Activated CD8-positive, alpha-beta T cell treated with anti-CD3 and anti-CD28 coated beads for 36 hours (primary cell): ENCODE measurements at places on chromosomes 13 and 19. TPM values are rescaled to one million over a fixed set of nuclear protein-coding genes. Genes with fewer than 3 reads are reported as not detected.
A peak's percentile ranks its signal among the peaks of the same experiment; 100 is the strongest.

DNA sequence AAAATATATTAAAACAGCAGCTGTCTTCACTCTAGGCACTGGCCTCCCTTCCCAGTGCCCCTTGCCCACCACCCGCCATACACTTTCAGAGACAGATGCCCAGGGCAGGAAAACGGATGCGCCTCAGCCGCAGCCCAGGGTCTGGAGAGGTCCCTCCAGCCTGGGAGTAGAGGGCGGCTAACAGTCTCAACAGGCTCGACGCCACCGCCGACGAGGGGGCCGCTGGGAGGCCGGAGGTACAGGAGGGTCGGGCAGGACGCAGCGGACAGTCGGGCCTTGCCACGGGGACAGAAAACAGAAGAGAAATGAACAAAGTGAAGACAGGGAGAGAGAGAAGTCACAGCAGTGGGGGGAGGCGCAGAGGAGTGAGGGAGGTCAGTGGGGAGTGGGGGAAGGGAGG is 27.1 kb downstream of the C19orf47 start:
- DNase-seq = no peak
- no peak overlapping the region for H3K4me3 ChIP-seq
- H3K27me3 ChIP-seq = no peaks in the 10 kb centered on the region
- H3K4me1 ChIP-seq = no peaks in the 10 kb centered on the region

DNA sequence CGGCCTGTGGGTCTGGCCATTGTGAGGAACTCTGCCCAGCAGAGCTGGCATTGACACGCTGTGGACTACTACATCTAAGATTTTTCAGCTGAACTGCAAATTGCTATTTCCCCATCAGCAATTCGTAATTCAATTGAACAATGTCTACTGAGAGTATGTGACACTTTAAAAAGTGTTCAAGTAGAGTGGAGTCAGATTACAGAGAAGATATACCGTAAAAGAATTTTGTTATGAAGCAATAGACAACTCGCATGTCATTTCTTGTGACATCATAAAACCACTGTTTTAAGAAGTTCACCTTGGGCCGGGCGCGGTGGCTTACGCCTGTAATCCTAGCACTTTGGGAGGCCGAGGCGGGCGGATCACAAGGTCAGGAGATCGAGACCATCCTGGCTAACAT is 32.5 kb upstream of the C1QTNF9 start:
- H3K4me3 ChIP-seq = no peak overlapping the region
- H3K4me1 ChIP-seq = peaks cover 86% of the 10 kb centered on the region
- H3K27ac ChIP-seq = peak overlapping the region; percentile 13
- no peaks in the 10 kb centered on the region for H3K27me3 ChIP-seq
- no peak for DNase-seq

GRCh38 chr19:42045575-42045974 is 24.4 kb downstream of the GRIK5 start:
- no peak overlapping the region for H3K27ac ChIP-seq
- H3K4me3 ChIP-seq = no peak overlapping the region
- H3K36me3 ChIP-seq = no peaks in the 10 kb centered on the region
- no peaks in the 10 kb centered on the region for H3K27me3 ChIP-seq
- DNase-seq = no peak

- no peak for DNase-seq
- H3K4me3 ChIP-seq = no peak overlapping the region
- H3K36me3 ChIP-seq = no peaks in the 10 kb centered on the region
- no peaks in the 10 kb centered on the region for H3K4me1 ChIP-seq
- H3K27me3 ChIP-seq = no peaks in the 10 kb centered on the region
These were observed 629.1 kb downstream of the LIG4 start for GRCh38 chr13:107586216-107586615.

ZNF737 gene
- total RNA-seq = 16.2 TPM

TIMM13 gene
- 113 TPM for total RNA-seq
